ENCODE measurements at places on chromosomes 2 and 18.

DNA sequence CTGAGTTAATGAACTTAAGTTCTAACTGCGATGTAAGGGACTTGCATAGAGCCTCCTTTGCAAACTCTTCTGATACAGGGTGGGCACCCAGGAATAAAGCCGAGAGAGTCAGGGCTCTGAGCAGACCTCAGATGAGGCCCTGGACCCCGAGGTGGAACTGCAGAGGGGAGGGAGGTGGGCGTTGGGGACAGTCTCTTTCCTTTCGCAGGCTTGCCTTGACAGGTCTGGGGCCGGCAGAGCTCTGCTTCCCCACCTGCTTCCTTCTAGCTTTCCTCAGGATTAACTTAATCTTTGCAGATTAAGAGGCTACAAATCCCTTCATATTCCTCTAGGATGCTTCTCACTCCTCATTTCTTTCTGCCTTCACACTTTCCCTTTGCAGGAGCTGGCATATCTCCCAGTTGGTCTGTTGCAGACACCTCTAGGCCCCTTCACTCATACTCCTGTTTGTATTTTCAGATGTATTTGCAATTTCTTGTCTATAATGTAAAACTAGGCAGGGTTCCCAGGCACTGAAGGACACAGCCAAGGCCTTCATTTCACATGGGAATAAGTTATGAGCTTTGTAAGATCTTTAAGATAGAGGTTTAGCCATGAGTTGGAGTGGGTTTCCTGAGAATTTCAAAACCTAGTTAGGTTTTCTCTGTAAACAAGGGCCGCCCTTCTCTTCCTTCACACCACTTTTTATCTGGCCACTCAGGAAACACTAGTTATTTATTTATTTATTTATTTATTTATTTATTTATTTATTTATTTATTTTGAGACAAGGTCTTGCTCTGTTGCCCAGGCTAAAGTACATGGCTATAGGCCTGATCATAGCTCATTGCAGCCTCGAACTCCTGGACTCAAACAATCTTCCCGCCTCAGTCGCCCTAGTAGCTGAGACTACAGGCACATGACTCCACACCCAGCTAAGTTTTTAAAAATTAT lies 70.9 kb downstream of the MTCL1 start:
- H3K27me3 ChIP-seq, result no peaks in the 10 kb centered on the region
- H3K4me3 ChIP-seq, result no peak overlapping the region
- no peak for DNase-seq
- H3K36me3 ChIP-seq, result no peaks in the 10 kb centered on the region

DNA sequence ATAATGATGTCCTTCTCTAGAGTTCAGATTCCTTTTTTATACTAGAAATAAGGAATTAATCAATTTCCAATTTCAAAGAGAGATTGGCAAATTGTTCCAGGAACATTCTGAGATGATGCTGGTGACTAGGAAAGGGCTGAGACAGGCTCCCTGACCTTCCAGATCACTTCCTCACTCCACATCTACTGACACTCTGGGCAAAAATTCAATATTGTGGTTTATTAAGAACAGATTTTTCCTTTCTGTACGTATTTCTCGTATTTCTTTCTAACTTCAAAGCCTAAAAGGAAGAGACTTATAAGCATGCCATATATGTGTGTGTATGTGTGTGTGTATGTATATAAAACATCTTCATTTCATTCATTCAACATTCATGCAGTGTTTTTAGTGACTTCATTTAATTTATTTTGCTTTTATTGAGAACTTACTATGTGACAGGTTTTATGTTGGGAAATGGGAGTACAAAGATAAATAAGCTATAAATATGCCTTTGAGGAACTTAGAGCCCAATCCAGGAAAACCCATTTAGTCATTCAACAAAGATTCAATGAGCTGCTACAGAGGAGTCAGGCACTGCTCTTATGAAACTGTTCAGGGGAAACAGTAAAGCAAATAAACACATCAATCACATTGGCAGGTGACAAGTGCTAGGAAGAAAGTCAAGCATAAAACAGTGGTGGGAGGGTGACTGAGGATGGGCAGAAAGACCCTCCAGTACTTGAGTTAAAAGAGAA lies 137.9 kb downstream of the RDH14 start:
- DNase-seq, result no peak
- H3K4me3 ChIP-seq, result no peak overlapping the region
- no peaks in the 10 kb centered on the region for H3K27me3 ChIP-seq
- H3K27ac ChIP-seq, result no peak overlapping the region

GRCh38 chr2:108907822-108908712 lies 81.0 kb downstream of the EDAR start:
- no peaks in the 10 kb centered on the region for H3K4me1 ChIP-seq
- H3K36me3 ChIP-seq, result no peaks in the 10 kb centered on the region
- no peak for DNase-seq
- H3K4me3 ChIP-seq, result no peak overlapping the region
- no peaks in the 10 kb centered on the region for H3K27me3 ChIP-seq

- no peak overlapping the region for H3K4me3 ChIP-seq
- no peaks in the 10 kb centered on the region for H3K36me3 ChIP-seq
- H3K4me1 ChIP-seq, result no peaks in the 10 kb centered on the region
- peaks cover 57% of the 10 kb centered on the region for H3K27me3 ChIP-seq
- H3K27ac ChIP-seq, result no peak overlapping the region
- peak; percentile 75 for DNase-seq
These were observed 11.2 kb upstream of the EN1 start for GRCh38 chr2:118858485-118859156.

Measured in pancreas (tissue), 10 donors.